Activated naive CD8-positive, alpha-beta T cell treated with anti-CD3 and anti-CD28 coated beads for 36 hours (primary cell): ENCODE measurements at places on chromosomes 16 and 17. TPM values are rescaled to one million over a fixed set of nuclear protein-coding genes. Genes with fewer than 3 reads are reported as not detected.

- no peak overlapping the region for H3K27ac ChIP-seq
- no peaks in the 10 kb centered on the region for H3K4me1 ChIP-seq
- no peaks in the 10 kb centered on the region for H3K36me3 ChIP-seq
- H3K27me3 ChIP-seq: no peaks in the 10 kb centered on the region
- no peak for DNase-seq
Observed at GRCh38 chr16:73599870-73600269, 551.9 kb upstream of the ZFHX3 start.

The LRRC75A gene
- total RNA-seq: 1.7 TPM

- peaks cover 4% of the 10 kb centered on the region for H3K27me3 ChIP-seq
- no peaks in the 10 kb centered on the region for H3K4me1 ChIP-seq
- H3K4me3 ChIP-seq: no peak overlapping the region
- no peaks in the 10 kb centered on the region for H3K36me3 ChIP-seq
Observed at GRCh38 chr16:73006026-73006425, 41.9 kb downstream of the ZFHX3 start.

GRCh38 chr16:77987810-77988209, 34.5 kb upstream of the CLEC3A start:
- peaks cover 7% of the 10 kb centered on the region for H3K27me3 ChIP-seq
- H3K27ac ChIP-seq: no peak overlapping the region
- no peaks in the 10 kb centered on the region for H3K4me1 ChIP-seq

DNA sequence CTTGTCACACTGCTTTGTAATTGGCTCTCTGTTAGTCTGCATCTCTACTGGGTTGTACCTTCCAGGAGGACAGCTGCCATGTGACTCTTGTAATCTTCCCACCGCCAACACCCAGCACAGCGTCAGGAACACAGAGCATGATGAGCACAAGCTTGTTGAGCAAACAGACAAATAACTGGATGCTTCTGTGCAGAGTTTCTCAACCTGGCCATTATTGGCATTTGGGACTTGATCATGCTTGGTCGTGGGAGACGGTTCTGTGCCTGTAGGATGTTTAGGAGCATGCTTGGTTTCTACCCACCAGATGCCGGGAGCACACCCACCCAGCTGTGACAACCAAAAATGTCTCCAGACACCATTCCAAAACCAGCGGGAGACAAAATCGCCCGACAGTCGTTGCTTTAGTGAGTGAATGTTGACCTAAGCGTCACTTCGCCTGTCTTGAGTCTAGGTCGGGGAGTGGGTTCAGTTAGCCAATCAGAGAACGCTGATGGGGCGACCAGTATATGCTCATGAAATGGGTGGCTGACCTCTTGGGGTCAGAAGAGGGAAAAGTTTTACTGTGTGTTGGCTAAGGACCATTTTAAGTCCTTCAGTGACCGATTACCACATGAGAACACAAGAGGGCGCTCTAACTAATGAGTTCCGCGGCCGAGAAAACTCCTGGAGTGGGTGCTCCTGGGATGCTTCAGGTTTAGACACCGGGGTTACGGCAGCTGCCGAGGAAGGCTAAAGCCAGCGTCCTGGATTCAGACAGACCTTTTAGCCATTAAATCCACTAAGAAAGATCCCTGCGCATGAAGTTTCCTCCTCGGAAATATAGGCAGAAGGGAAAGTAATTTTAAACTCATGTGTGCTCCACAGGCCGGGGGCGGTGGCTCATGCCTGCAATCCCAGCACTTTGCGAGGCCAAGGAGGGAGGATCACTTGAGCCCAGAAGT, 57.8 kb upstream of the TEX2 start:
- no peaks in the 10 kb centered on the region for H3K27me3 ChIP-seq
- H3K36me3 ChIP-seq: peaks cover 10% of the 10 kb centered on the region

DNA sequence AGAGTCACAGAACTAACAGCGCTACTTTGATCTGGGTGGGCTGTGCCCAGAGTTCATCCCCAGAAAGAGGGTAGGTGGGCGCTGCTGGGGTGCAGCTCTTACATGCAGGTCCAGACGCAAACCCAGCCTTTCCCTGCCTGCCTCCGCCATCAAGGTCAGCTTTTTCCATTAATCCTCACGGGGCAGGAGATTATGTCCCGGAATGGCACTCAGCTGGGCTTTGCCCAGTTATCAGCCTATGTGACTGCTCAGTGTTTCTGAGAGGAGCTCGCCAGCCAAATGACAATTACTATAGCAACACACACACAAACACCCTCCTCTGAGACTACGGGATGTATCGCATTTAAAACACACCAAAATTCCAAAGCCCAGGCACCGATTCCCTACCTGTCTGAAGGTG, 20.1 kb downstream of the GLYR1 start:
- no peak overlapping the region for H3K27ac ChIP-seq
- H3K4me1 ChIP-seq: no peaks in the 10 kb centered on the region
- no peaks in the 10 kb centered on the region for H3K27me3 ChIP-seq

- H3K4me3 ChIP-seq: no peak overlapping the region
- H3K27ac ChIP-seq: no peak overlapping the region
- no peaks in the 10 kb centered on the region for H3K36me3 ChIP-seq
- peaks cover 12% of the 10 kb centered on the region for H3K4me1 ChIP-seq
- DNase-seq: no peak
- no peaks in the 10 kb centered on the region for H3K27me3 ChIP-seq
Observed at GRCh38 chr17:55441544-55441943, 19.9 kb upstream of the MMD start.

DNA sequence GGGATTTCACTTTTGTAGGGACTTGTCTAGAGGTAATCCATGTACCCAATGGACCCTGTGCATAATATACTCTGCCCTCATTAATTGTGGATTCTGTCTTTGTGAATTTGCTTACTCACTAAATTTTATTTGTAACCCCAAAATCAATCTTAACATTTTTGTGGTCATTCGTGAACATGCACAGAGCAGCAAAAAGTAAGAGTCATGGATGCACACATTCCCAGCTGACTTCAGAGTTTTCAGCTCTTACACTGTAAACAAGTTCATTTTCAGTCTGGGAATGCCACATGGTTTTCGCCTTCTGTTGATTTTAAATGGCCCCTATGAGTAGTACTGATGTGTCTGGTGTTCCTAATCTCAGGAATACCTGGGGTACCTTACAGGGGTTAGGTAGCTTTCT, 24.3 kb downstream of the TAC4 start:
- H3K4me3 ChIP-seq: no peak overlapping the region
- no peak for DNase-seq
- H3K27me3 ChIP-seq: no peaks in the 10 kb centered on the region
- peaks cover 40% of the 10 kb centered on the region for H3K36me3 ChIP-seq

DNA sequence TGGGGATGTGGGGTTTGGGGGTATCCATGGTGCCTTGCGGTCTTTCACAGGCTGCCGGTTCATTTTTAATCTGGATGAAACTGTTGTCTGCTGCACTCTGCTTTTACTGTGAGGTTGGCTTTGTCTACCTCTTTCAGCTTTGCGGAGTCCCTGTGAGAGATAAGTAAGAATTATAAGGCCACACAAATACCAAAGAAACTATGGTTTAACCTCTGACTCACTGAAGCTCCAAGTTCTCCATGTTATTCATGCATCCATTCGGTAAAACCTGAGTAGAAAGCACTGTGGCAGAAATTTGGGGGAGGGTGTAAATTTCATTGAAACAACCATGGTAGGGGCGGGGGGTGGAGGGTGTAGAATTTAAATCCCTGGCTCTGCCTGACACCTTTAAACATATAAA, 30.5 kb downstream of the KIAA0753 start:
- DNase-seq: no peak
- no peak overlapping the region for H3K27ac ChIP-seq
- H3K36me3 ChIP-seq: peaks cover 21% of the 10 kb centered on the region
- peaks cover 5% of the 10 kb centered on the region for H3K4me1 ChIP-seq

The KCNJ18 gene
- total RNA-seq: 0.10 TPM

GRCh38 chr16:83762141-83762991, 45.4 kb upstream of the HSBP1 start:
- no peak overlapping the region for H3K27ac ChIP-seq
- H3K4me3 ChIP-seq: no peak overlapping the region
- H3K4me1 ChIP-seq: no peaks in the 10 kb centered on the region

- no peaks in the 10 kb centered on the region for H3K4me1 ChIP-seq
- H3K27ac ChIP-seq: no peak overlapping the region
- no peak for DNase-seq
- no peaks in the 10 kb centered on the region for H3K36me3 ChIP-seq
Observed at GRCh38 chr17:57207396-57207795, 48.9 kb upstream of the MSI2 start.

- no peak overlapping the region for H3K27ac ChIP-seq
- no peak for DNase-seq
- no peaks in the 10 kb centered on the region for H3K4me1 ChIP-seq
- no peaks in the 10 kb centered on the region for H3K27me3 ChIP-seq
- no peak overlapping the region for H3K4me3 ChIP-seq
Observed at GRCh38 chr17:28702752-28703150, 8.9 kb downstream of the PROCA1 start.

- no peak overlapping the region for H3K27ac ChIP-seq
- no peak for DNase-seq
- peaks cover 18% of the 10 kb centered on the region for H3K4me1 ChIP-seq
- H3K27me3 ChIP-seq: no peaks in the 10 kb centered on the region
- no peak overlapping the region for H3K4me3 ChIP-seq
Observed at GRCh38 chr16:1674751-1675664, 3.1 kb upstream of the JPT2 start.

The FMNL1 gene
- total RNA-seq: 215 TPM

- DNase-seq: no peak
- H3K4me1 ChIP-seq: no peaks in the 10 kb centered on the region
- H3K36me3 ChIP-seq: no peaks in the 10 kb centered on the region
- H3K27ac ChIP-seq: no peak overlapping the region
Observed at GRCh38 chr17:14372905-14373613, 72.2 kb downstream of the HS3ST3B1 start.

The ZMYND15 gene
- not detected for total RNA-seq

The TMEM238L gene
- not detected for total RNA-seq

The RNF222 gene
- 0.22 TPM for total RNA-seq

The C16orf54 gene
- 17.3 TPM for total RNA-seq

DNA sequence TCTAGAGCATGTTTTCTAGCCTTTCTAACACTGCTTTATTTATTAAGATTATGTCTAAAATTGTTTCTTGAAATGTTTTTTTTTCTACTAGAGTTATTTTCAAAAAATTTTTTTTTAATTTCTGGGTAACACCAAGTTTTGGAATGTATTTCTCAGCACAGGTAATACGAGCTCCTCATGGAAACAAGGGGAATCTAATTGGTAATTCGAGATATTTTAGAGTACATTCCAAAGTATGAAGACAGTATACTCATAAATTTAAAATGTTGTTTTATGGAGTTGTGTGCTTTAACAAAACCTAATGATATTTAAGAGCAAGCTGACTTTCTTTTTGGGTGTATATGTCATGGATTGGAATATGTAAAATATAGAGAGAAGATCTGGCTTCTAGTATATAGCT, 42.4 kb downstream of the OMG start:
- no peak overlapping the region for H3K4me3 ChIP-seq
- H3K27me3 ChIP-seq: no peaks in the 10 kb centered on the region
- no peak overlapping the region for H3K27ac ChIP-seq
- H3K4me1 ChIP-seq: peaks cover 7% of the 10 kb centered on the region
- DNase-seq: no peak
- H3K36me3 ChIP-seq: peaks cover 1% of the 10 kb centered on the region

The SLFN14 gene
- 0.14 TPM for total RNA-seq

The FBF1 gene
- 16.6 TPM for total RNA-seq

The LGALS9B gene
- total RNA-seq: not detected

The CNTD1 gene
- total RNA-seq: not detected

DNA sequence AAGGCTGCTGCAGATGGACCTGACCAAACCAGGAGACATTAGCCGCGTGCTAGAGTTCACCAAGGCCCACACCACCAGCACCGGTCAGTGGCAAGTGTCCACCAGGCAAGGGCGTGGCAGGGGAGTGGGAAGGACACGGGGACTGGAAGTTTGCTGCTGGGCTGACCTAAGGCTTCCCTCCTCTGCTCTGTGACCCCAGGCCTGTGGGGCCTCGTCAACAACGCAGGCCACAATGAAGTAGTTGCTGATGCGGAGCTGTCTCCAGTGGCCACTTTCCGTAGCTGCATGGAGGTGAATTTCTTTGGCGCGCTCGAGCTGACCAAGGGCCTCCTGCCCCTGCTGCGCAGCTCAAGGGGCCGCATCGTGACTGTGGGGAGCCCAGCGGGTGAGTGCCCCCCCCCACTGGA, 4.8 kb downstream of the HSD11B2 start:
- H3K27ac ChIP-seq: no peak overlapping the region
- H3K4me1 ChIP-seq: peaks cover 11% of the 10 kb centered on the region

DNA sequence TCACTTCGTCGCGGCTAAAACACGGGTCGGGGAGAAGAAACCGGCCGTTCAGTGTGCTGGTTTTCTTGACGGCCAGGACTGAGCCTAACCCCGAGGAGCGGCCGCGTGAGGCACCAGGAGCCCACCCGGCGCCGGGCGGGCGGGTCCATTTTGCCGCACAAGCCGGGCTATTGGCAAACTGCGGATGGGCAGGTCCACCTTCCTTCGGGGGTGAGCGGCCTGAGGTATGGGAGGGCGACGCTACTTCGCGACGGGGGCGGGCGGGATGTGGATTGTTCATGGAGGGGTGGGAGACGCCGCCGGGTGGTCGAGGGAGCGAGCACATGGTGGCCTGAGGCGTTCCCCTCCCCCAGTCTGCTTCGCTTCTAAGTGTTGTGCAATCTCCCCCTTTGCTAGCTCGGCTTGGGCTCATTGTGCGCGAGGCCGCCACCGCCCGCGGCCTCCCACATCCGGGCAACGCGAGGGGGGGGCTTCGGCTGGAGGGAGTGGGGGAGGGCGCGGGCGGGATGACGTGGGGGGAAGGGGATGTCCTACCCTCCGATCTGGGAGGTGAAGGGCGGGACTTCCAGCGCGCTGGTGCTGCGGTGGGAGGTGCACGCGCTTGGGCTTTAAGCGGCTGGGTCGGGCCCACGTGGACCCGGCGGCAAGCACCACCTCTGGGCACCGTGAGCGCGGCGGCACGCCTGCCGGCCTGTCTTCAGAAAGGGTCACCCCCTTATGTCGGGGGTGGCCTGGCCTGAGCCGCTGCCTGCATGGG, 5.9 kb upstream of the CD68 start:
- peaks cover 10% of the 10 kb centered on the region for H3K27me3 ChIP-seq
- H3K4me3 ChIP-seq: peak overlapping the region; percentile 99
- H3K36me3 ChIP-seq: peaks cover 74% of the 10 kb centered on the region
- H3K4me1 ChIP-seq: peaks cover 65% of the 10 kb centered on the region
- peak; percentile 89 for DNase-seq

DNA sequence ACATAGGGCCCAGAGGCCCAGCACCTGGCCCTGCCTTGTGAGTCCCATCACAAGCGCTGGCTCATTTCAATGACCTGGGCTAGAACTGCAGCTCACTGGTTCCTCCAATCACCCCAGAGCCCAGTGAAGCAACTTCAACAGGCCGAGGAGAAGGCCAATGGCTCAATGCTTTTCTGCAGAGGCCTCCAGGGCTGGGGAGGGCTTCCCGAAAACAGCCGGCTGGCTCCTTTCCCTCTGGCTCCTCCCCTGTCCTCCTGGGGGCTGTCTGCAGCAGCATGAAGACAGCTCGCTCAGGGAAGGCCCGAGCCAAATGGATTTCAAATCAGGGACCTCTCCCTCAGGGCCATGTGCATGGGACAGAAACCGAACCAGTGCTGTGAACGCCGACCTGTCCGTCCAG, 121.6 kb downstream of the ZNF423 start:
- H3K4me1 ChIP-seq: no peaks in the 10 kb centered on the region
- no peak for DNase-seq
- H3K27ac ChIP-seq: no peak overlapping the region
- H3K27me3 ChIP-seq: no peaks in the 10 kb centered on the region
- no peak overlapping the region for H3K4me3 ChIP-seq

The RNF112 gene
- total RNA-seq: not detected

The HSD17B1 gene
- total RNA-seq: 0.26 TPM
